Astrocyte of the cerebellum (primary cell): ENCODE measurements at places on chromosomes 7 and 10.
A peak's percentile ranks its signal among the peaks of the same experiment; 100 is the strongest.

GRCh38 chr10:114825513-114826253 is 4.1 kb downstream of the FHIP2A start:
- DNase-seq: peak; percentile 43

- DNase-seq: no peak
Observed at GRCh38 chr7:138033241-138033640, 31.4 kb upstream of the CREB3L2 start.

DNA sequence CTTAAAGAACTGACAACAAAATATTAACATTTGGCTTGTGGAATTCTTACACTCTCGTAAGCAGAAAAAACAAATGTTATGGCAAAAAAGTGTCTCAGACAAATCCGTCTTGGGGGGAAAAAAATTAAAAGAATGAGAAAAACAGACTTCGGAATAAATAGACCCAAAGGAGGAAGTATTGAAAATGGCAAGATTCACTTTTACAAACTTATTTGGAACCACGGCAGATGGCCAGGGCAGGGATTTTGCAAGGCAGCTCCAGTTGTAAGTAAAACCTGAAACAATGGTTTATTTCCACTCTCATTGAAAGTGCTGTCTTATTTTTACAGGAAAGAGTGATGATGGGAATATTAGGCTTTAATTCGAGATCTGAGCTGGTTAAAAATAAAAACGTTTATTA is 1.5 kb upstream of the ZNF438 start:
- no peak for DNase-seq

DNA sequence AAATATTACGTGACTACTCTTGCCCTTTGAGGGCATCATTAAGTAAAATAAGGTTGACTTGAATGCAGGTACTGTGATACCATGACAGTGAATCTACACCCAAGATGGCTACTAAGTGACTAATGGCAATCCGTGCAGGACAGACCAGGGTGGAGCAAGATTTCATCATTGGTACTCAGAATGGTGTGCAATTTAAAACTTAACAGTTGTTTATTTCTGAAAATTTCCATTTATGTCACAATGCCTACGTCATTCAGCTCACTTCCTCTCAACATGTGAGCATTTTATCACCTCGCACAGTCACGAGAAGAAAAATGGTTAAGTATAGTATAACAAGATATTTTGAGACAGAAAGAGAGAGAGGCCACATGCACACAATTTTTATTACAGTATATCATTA is 50.3 kb upstream of the MET start:
- DNase-seq: no peak

DNA sequence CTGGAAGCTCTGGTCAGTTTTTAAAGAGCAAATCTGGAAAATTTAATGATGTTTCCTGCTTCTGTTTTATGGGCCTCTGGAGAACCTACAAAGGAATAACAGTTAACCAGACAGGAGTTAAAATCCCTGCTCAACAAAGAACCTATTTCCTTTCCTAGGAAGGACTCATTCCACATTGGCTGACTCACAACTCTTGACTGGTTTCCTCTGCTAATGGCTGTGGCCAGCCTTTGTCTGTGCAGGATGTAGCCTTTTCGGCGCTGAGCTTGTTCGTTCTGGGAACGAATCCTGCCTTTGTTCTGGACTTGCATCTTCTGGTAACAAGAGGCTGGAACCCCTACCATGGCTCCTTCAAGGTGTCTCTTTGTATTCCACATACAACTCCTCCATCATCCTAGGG is 112.8 kb upstream of the PDCD4 start:
- DNase-seq: peak; percentile 43

DNA sequence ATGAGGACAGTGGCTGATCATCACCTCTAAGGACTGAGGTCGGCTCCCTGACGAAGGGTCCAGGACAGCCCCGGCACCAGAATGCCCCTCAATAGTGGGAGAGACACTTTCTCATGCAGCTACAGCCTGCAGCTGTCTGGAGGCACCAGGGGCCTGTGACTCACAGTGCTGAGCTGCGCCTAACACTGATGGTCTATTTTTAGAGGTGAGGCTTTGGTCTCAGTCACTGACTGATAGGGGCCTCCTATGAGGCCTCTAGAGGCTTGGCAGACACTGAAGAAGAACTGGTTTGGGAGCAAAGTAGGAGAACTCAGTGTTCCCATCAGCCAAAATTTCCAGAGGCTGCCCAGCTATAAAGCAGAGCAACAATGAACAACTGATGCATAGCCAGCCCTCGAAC is 130.1 kb downstream of the COBL start:
- DNase-seq: no peak

- DNase-seq: no peak
Observed at GRCh38 chr7:145899938-145900337, 216.7 kb upstream of the CNTNAP2 start.

- DNase-seq: peak; percentile 49
Observed at GRCh38 chr10:88254091-88254490, 329.0 kb downstream of the RNLS start.

DNA sequence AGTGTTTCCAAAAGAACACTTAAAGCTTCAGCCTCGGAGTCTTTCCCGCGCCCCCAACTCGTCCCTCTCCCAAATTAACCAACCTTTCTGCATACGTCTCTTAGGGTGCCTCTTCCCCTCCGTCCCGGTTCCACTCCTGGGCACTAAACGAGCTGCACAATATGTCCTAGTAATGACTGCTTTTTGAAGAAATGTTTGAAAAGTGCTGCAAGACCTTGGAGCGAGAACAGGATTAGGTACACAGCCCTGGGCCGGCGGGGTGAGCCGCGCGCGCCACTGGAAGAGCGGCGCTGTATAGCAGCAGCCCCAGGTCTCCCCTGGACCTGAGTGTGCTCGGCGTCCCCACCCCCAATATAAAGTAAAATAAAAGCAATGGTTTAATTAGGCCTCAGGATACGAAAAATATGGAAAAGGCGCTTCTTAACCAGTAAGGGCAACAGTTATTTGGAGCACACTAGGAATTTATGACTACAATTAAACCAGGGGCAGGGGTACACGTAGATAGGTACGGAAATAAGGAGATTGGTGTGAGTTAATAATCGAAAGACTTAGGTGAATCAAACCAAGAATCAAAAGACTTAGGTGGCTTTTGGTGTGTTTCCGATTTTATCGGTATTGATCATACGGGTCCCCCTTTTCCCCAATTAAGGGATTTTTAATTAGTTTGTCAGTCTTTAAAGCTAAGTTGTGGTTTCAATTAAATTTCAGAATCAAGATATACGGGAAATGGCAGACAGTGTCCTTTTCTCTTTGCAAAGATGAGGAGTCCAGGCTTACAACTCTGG is 1.9 kb downstream of the TET1 start:
- no peak for DNase-seq

GRCh38 chr10:78919181-78919966 is 149.4 kb upstream of the ZMIZ1 start:
- DNase-seq: no peak

- DNase-seq: no peak
Observed at GRCh38 chr10:129760416-129760815, 203.7 kb downstream of the EBF3 start.

- DNase-seq: no peak
Observed at GRCh38 chr10:1966712-1967376, 229.5 kb upstream of the ADARB2 start.

- DNase-seq: no peak
Observed at GRCh38 chr10:131574707-131575430, 263.3 kb upstream of the TCERG1L start.

- DNase-seq: no peak
Observed at GRCh38 chr7:93316730-93317129, 84.6 kb downstream of the VPS50 start.

GRCh38 chr10:132909491-132910071 is 32.8 kb downstream of the CFAP46 start:
- no peak for DNase-seq

DNA sequence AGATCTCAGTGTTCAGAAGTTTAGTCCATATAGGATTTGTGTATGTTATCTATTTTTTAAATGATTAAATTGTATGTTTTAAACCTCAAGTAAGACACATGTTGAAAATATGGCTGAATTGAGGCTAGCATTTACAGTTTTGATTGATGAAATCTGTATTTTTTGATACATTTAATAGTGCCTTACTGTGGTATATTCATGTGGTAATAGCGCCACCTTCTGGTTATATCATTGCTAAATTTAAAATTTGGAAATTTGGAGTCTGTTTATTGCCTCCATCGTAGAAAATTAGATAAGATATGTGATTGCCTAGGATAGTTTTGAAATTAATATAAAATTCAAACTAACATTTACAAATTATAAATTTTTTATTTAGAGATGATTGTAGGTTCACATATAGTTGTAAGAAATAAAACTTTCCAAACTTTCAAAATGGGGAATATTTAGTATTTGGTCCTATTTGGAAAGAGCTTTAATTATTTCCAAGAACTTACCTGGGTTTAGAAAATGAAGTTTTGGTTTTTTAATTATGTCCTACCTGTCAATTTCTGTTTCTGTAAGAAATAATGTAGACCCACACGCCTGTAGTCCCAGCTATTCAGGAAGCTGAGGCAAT is 19.1 kb upstream of the ARMS2 start:
- DNase-seq: peak; percentile 44

- DNase-seq: peak; percentile 49
Observed at GRCh38 chr7:32891043-32891799, at the start of gene KBTBD2. KBTBD2 (minus strand) TSS chr7:32891760; CDS start chr7:32879604, 12,156 bp downstream.

GRCh38 chr7:34991938-34992840 is 45.1 kb downstream of the DPY19L1 start:
- DNase-seq: no peak

- DNase-seq: no peak
Observed at GRCh38 chr7:69402696-69403095, 195.6 kb upstream of the AUTS2 start.

DNA sequence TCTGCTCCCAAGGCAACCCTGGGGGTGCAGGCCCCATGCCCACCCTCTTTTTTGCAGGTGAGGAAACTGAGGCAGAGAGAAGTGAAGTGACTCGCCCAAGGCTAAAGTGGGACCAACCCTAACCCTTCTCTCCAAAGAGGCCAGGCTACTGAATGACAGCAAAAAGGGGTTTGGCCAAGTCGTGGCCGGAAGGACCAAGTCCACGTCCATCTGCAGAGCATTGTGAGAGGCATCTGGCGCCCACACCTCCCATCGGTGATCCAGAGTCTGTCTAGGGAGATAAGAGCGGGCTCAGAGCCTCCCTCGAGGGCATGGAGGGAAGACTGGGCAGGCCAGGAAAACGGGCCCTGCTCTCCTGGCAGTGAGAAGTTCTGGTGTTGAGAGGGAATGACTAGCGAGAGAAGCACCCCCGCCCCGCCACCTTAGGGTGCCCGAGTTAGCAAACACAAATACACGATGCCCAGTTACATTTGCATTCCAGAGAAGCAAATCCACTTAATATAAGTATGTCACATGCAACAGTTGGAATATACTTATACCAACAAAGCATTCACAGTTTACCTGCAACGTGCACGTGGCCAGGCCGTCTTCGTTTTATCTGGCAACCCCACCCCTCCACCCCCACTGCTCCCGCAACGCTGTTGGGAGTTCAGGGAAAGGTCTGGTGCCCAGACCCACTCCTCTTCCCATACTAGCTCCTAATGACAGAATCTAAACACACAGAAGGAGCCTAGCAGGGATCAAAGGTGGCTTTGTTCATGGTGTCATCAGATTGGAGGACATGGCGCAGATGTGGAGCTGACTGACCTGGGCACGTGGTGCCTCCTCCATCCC is 124.9 kb downstream of the OAT start:
- DNase-seq: no peak

- no peak for DNase-seq
Observed at GRCh38 chr10:85545874-85546273, 820.7 kb downstream of the GRID1 start.

GRCh38 chr10:127018298-127018650 is 113.0 kb downstream of the DOCK1 start:
- no peak for DNase-seq

- peak; percentile 94 for DNase-seq
Observed at GRCh38 chr10:63711867-63712716, 190.9 kb downstream of the REEP3 start.

GRCh38 chr10:71975087-71975870 is 11.1 kb downstream of the CHST3 start:
- no peak for DNase-seq

DNA sequence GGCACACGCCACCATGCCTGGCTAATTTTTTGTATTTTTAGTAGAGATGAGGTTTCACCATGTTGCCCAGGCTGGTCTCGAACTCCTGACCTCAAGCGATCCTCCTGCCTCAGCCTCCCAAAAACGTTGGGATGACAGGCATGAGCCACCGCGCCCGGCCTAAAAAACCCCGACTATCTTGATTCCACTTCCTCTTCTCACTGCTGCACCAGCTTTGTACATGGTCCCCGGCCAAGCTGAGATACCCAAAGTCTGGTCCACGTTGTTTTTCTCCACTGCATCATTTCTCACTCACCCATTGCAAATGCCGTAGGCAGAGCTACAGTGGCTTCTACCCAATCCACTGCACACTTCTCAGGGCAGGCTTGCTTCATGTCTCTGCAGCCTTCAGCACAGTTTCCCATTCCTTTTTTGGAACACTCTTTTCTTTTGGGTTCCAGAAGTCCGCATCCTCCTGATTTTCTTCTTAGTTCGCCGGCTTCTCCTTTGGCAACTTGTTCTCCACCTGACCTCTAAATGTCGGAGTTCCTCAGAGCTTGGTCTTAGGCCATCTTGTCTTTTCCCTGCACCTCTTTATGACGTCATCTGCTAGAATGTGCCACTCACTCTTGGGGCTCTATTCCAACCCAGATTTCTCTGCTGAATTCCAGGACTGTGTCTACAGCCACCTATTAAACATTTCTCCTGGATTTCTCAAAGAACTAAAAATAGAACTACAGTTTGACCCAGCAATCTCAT is 6.0 kb upstream of the GNB2 start:
- no peak for DNase-seq

- no peak for DNase-seq
Observed at GRCh38 chr10:94150541-94151184, 156.9 kb downstream of the PLCE1 start.
